Upper lobe of right lung (tissue), 1 donor: ENCODE measurements at places on chromosomes 3 and 15. TPM values are rescaled to one million over a fixed set of nuclear protein-coding genes. Genes with fewer than 3 reads are reported as not detected.

DNA sequence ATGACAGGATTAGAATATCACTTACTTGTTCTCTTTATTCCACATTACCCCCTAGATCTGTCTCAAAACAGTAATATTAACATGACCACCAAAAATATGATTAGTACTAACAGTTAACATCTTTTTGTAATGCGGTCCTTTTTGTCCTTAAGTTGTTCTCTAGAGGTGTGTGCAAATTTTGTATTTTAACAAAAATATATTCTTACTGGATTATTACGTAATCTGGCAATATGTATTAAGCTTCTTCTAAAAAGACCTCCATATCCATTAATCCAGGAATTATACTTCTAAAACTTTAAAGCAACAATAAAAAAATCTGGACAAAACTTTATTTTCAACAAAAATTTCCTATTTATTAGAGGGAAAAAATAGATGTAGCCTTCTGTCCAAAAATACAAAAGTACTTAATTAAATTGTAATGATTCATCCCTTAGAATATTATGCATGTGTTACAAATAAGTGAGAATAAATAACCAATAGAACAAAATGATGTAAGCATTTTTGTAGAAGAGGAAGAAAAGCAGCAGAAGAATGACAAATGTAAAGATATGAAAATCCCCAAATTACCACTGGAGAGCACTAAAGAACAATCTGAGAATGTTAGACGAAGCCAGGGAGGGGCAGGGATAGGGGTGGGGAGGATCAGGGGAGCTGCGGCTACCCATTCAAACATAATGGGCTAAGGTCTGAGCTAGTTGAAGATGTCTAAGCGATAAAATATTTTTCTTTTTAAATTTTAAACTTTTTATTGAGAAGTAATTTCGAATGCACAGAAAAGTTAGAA, 945.6 kb downstream of the MCTP2 start:
- no peak for DNase-seq

GRCh38 chr15:58453931-58454793, 22.4 kb downstream of the LIPC start:
- no peak for DNase-seq

DNA sequence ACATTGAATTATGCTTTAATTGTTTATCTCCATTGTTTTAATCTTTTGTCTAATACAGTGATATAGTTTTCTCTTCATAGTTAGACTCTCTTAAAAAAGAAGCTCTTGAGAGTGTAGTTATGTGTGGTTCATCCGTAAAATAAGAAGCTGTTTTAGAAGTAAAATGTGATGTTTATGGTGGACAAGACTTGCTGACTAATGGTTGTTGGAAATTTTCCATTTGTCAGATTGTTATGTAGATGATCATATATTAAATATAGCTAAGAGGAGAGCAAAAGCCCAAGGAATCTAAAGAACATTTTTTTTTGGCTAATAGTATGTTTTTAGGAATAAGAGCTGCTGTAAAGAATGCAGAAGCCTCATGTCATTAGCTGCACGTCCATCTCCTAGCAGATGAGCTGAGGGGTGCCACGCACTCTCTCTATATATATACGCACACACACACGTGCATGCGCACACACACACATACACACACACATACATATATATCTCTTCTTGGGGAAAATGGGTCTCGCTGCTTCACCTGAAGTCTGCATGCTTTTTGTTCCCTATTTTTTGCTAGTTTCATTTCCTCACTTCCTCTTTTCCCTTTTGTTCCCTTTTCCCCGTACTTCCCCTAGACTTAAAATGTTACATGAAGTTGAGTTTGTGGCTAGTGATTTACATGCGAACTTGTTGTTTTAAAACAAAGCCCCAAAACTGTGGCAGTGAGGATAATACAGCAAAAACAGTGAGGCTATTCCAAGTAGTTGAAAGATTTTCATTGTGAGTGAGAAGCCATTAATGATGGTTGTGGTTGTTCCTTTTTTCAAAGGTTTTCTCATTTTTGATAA, 107.8 kb downstream of the MBNL1 start:
- DNase-seq: no peak

Gene IMPG2
- 0.29 TPM for total RNA-seq
